ENCODE measurements at places on chromosomes 3 and 15.

DNA sequence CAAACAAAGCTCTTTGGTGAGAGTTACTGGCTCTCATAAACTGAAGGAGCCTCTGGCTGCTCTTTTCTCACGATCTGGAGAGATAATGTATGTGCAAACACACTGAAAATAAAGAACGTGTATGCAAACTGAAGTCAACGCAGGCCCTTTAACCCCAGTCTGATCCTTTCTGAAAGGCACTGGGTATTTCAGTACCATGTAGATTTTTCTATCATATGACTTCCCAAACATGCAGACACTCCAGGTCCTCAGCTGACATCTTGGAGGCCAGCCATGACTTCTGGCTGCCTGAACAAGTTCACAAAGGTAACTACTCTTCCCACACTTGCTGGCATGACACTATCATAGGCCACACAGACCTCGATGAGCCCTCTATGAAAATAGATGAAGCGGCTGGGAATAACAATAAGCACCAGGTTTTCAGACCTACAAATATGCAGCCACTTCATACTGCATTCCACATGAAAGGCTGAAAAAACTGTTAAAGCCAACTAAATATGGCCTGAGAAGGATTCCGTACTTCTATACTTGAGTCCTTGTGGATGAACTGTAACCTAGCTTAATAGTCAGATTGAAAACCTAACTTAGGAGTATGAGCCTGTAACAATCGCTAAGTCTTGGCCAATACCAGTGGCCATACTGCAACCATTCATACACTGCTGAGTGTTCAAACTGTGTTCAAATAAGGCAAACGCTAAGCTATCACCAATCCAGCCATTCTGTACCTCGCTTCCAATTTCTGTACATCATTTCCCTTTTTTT is 121.3 kb downstream of the THRB start:
- DNase-seq: no peak

DNA sequence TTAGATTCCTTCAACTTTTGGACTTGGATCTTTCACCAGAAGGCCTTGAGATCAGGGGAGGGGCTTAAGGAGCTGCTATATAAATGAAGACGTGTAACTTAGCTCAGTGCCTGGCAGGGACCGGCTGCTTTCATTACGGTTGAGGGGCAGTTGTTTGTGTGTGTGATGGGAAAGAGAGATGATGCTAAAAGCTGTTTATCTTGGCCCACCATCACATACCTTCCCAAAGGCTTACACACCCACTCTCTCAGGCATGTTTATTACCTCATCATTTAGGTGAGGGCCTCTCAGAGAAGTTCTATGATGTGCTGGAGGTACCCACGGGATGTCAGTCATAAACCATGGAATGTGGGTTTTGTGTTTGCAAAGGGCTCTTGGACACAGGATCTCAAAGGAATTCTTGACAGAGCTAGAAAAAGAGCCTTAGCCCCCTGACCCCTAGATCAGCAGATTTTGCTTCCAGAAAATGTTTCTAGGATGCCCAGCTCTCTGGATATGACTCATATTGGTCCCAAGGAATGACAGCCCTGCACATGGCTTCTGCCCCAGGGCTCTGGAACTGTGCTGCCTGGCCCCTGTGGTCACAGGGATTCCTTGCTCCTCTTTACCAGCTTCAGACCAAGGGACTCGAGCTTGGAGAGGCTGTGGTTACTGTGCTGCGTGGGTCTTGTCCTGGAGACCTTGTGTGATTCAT is 15.9 kb upstream of the SMAD3 start:
- DNase-seq: no peak

GRCh38 chr15:74038707-74039655 is 43.4 kb downstream of the GOLGA6A start:
- DNase-seq: no peak

DNA sequence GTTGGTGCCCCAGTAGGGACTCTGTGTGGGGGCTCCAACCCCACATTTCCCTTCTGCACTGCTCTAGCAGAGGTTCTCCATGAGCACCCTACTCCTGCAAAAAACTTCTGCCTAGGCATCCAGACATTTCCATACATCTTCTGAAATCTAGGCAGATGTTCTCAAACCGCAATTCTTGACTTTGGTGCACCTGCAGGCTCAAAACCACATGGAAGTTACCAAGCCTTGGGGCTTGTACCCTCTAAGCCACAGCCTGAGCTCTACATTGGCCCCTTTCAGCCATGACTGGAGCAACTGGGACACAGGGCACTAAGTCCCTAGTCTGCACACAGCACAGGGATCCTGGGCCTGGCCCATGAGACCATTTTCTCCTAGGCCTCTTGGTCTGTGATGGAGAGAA is 66.5 kb upstream of the VGLL3 start:
- DNase-seq: no peak

- no peak for DNase-seq
Observed at GRCh38 chr3:151165226-151165625, 37.8 kb downstream of the GPR171 start.

- no peak for DNase-seq
Observed at GRCh38 chr3:98259707-98260106, 4.3 kb upstream of the OR5H6 start.

DNA sequence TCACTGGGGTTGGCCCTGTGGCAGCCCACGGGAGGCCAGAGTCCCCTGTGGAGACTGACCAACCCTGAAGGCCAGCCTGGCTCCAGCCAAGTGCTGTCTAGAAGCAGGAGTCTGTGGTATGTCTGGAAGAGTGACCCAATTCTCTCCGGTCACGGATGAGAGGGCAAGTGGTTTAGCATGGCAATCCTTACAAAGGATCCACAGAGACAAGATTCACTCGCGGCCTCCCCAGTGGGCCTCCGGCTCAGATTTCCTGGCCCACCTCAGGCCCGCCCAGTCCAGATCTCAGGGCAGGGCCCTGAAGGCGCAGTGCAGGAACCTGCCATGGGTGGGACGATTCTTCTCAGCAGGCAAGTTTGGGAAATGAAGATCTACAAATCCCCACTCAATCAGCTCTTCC is 5.0 kb upstream of the BCL2L10 start:
- DNase-seq: no peak

DNA sequence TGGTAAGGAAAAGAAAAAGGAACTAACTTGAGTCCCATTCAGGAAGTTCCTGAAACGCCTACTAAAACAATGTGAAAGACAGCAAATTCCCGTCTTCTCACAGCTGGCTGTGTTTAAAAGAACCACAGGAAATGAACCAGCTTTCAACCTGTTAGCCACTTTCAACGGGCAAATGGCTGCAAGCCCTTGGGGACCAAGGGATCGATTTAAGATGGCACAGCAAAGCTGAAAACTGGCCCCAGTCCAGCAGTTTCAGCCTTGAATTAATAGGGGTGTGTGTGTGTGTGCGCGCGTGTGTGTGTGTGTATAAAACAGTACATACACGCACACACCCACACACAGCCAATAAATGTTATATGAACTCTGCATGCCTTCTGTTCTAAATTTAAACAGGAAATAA is 168.7 kb upstream of the TMCO5A start:
- DNase-seq: no peak

DNA sequence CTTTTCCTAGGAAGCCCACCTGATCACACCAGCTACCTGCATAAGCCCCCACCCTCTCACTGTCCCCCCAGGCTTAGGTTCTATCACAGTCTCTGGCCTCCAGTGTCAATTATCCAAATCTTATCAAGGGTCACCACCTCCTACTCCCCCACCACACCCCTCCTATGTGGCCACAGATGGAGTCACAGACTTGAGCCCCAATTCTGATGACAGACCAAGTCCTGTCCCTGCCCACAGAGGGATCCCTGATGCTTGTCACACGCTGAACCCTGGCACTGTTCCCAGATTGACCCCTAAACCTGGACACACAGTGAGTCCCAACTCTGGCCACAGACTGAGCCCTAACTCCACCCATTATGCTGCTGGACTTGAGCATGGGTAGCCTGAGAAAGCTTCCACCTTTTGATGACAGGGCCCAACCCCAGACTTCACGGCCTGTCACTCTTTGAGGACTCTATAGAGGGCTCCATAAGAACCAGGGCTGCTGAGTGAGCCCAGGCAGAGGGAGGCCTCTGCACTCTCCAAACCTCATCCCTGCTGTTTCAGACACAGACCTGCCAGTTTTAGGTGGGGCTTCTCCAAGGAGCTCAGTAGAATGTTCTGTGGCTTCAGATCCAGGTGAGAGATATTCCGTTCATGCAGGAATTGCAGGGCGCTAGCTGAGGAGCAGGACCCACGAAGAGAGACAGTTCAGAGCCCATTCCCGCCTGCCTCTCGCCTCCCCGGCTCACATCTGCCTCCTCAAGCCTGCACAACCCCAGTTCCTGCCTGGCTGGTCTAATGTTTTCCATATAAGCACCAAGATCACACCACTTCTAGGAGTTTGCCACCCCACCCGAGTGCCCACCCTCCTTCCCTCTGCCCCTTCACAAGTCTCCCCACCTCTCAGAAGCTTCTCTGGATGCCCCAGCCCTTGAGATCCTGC is 1.8 kb downstream of the ULK3 start:
- DNase-seq: no peak

DNA sequence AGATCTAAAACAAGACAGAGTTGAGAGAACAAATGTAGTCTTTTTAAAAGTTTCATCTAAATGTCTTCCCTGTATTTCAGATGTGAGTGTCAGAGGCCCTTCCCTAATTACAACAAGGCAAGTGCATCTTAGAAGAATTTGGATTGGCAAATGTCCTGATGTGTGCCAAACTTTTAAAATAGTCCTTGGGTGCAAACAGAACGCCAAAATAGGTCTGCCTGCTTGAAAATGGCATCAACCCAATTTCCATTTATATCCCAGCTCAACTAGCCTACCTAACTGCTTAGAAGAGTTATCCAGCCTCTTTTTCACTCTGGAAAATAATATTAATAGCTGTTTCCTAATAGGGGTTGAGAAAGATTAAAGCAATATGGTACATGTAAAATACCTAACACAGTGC is 311.8 kb upstream of the ARRDC4 start:
- DNase-seq: no peak

DNA sequence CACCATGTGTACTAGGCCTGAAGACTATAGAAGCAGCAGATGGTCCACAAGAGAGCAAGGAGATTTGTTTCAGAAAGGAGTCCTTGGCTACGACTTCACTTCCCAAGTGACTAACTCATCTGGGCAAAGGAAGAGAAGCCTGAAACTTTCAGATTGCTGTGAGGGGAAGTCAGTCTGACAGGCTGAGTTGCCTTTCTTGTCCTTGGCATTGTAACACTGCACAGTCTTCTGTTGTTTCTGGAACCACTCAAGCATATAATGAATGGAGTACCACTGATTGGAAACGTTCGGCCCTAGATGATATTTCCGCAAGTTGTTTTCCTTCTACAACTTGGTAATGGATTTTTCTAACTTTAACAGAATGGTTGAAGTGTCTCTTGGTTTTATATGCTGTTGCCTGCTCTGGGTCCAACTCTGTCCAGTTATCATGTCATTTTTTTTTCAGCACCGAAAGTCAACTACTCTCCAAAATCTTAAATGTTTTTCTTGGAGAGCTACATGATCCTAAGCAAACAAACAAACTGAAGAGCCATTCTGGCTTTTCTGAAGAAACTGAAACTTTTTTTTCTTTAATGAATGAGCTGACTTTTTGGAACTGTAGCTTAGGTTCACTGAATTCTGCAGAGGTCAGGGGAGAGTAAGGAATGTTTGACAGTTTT is 685.7 kb downstream of the MECOM start:
- no peak for DNase-seq

- no peak for DNase-seq
Observed at GRCh38 chr3:29317659-29318173, 36.8 kb downstream of the RBMS3 start.

GRCh38 chr3:123658118-123658851 is 73.4 kb upstream of the HACD2 start:
- no peak for DNase-seq

DNA sequence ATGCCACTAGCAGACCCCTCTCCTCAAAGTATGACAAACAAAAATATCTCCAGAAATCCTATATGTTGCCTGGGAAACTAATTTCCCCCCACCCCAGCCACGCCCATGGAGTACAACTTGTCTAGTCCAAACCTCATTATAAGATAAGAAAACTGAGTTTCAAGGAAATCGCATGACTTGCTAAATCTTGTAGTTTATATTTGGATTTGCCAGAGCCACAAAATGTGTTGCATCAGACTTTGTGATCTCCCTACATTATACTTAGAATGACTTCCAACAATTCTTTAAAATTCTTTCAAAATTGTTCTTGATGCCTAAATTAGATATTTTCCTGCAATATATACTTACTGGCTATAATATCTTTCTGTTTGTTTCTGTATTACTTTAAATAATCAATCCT is 1034.4 kb downstream of the IGSF11 start:
- no peak for DNase-seq

DNA sequence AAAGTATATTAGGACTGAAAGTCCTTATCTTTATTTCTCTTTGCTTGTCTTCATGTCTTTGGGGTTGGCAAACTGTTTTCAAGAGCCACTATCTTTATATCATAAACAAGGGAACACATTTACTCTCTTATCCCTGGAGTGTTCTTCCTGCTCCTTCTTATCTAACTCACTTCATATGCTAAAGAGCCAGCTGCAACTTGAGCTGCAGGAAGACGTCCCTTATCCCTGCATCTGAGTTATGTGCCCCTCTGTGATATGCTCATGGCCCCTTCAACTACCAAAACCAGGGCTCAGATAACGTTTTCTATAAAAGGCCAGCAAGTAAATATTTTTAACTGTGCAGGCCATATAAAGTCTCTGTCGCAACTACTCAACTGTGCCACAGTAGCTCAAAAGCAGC is 137.0 kb upstream of the CRBN start:
- no peak for DNase-seq

DNA sequence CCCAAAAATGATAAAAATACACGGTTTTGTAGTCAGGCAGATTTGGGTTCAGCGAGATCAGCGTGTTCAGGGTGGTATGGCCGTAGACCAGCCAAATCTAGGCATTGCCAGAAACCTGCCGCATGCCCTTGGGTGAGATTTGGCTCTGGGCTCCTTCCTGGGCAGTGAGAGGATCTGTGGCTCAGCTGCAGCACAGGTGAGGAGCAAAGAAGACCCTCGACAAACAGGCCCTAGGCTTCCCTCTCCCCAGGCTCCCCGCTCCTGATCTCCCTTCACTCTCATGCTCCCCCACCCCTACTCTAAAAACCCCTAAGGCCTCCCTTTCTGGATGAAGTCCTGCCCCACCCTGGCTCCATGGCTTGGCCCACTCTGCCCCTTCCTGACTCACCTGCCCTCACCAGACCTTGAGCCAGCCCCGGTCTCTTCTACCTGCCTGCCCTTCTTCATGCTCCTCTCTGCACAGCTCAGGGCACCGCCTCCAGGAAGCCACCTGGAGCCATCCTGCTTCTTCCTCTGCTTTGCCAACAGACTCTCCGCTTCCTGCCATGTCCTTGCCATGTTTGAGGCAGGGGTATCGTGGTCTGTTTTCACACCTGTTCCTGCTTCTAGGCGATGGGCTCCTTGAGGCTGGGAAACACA is 88.1 kb downstream of the CORO2B start:
- DNase-seq: no peak

DNA sequence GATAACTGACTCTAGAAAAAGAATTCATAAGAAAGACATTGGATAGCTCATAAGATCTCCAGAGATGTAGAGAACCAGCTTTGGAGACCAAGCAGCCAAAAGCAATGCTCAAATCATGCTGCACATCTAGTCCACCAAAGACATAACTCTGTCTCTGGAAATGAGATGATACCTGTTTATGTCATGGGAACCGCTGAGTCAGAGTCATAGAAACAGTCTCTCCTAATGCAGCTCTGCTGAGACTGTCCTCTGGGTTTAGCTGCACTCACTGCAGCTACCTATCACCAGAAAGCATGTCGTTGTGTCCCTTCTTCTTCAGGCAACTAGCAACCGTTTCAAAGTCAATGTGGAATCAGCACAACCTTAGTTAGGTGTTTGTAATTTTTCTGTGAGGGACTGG is 218.5 kb upstream of the ROBO1 start:
- no peak for DNase-seq
